ENCODE measurements at places on chromosomes 3 and 15. TPM values are rescaled to one million over a fixed set of nuclear protein-coding genes. Genes with fewer than 3 reads are reported as not detected.

Gene FEZF2
- total RNA-seq, result 1.9 TPM

Gene LINGO1
- 14.2 TPM for total RNA-seq

Gene OR5K2
- 1.4 TPM for total RNA-seq

Gene SAMMSON
- total RNA-seq, result 26.2 TPM

Measured in umbilical cord (tissue), 2 donors.